Small intestine (tissue), 16 donors: ENCODE measurements at places on chromosomes 2 and 18. TPM values are rescaled to one million over a fixed set of nuclear protein-coding genes. Genes with fewer than 3 reads are reported as not detected.

- DNase-seq: no peak
- no peak overlapping the region for H3K27ac ChIP-seq
- H3K4me3 ChIP-seq: no peak overlapping the region
Measured at GRCh38 chr2:118987886-118988285, 45.9 kb downstream of the MARCO start.

EPB41L3 gene
- polyA plus RNA-seq: 52.8 TPM

GRCh38 chr2:173740639-173741038 lies 224.5 kb downstream of the SP3 start:
- H3K4me3 ChIP-seq: no peak overlapping the region
- no peaks in the 10 kb centered on the region for H3K4me1 ChIP-seq
- no peak for DNase-seq
- no peak overlapping the region for H3K27ac ChIP-seq
- H3K27me3 ChIP-seq: no peaks in the 10 kb centered on the region

- H3K27me3 ChIP-seq: no peaks in the 10 kb centered on the region
- no peaks in the 10 kb centered on the region for H3K36me3 ChIP-seq
- H3K27ac ChIP-seq: no peak overlapping the region
- no peak overlapping the region for H3K4me3 ChIP-seq
Measured at GRCh38 chr2:61793389-61793836, 60.4 kb downstream of the FAM161A start.

DNA sequence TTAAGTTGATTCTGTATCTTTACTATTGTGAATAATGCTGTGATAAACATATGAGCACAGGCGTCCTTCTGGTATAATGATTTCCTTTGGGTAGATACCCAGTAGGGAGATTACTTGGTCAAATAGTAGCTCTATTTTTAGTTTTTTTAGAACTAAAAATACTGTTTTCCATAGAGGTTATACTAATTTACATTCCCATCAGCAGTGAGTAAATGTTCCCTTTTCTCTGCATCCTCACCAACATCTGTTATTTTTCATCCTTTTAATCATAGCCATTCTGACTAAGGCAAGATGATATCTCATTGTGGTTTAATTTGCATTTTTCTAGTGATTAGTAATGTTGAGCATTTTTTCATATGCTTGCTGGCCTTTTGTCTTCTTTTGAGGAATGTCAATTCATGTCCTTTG lies 35.1 kb downstream of the PMS1 start:
- DNase-seq: no peak
- H3K4me3 ChIP-seq: no peak overlapping the region
- H3K4me1 ChIP-seq: no peaks in the 10 kb centered on the region
- H3K36me3 ChIP-seq: peaks cover 7% of the 10 kb centered on the region
- no peak overlapping the region for H3K27ac ChIP-seq

AOX1 gene
- polyA plus RNA-seq: 0.45 TPM

GRCh38 chr2:119841550-119841949 lies 81.8 kb downstream of the PTPN4 start:
- H3K27me3 ChIP-seq: no peaks in the 10 kb centered on the region
- no peak overlapping the region for H3K4me3 ChIP-seq
- no peak overlapping the region for H3K27ac ChIP-seq
